Iris pigment epithelial cell (primary cell): ENCODE measurements at places on chromosomes 2 and 18.

DNA sequence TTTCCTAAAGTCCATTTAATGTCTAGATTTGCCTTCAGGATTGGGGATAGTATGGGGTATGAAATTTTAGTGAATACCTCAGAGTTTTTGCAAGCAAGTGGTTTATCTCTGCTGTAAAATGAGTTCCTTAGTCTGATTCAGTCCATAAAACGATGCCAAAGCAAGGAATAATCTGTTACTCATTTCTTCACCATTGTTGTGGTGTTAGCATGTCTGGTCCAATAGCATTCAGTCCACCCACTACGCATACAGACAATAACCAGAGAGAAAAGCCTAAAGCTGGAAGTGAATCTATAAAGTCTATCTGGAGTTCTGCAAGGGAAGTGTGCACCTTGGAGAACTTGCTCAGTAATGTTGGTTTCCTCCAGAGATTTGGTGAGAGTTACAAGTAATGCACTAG is 12.9 kb upstream of the DPP4 start:
- no peak for DNase-seq

DNA sequence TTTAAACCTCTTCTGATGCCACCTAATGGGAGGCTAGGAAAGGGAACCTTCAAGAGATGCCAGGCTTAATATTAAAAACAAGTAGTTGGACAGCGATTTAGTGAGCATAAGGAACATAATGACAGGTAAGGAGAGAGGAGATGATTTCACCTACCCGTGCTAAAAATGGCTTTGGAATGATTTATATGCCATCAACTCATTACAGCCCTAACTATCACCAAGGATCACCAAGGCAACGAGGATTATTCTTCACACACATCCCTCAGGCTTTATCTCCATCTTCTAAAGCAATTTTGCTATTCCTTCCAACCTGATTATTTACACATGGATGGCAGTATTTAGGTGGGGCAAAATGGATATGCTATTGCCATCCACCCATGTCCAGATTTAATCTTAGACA is 237.8 kb downstream of the DCC start:
- DNase-seq = no peak

DNA sequence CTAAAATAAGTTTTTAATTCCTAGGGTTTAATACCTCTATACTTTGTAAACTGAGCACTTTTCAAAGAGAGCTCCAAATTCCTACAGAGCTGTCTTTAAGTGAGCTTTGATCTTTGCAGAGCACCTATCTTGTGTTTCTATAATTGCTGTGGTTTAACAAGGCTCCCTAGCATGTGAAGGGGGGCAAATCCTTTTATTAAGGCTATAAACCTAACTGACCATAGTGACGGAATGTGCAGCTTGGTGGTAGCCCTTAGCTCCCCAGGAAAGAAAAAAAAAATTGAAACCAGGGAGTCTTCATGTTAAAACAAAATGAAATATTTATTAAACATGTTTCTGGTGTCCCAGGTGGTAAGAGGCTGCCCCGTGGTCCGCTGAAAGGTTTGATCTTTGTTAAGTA is 78.6 kb upstream of the ETAA1 start:
- DNase-seq = no peak

GRCh38 chr2:204738721-204739120 is 193.4 kb downstream of the PARD3B start:
- DNase-seq = no peak

- no peak for DNase-seq
These were observed 44.1 kb upstream of the SP5 start for GRCh38 chr2:170671079-170671478.

GRCh38 chr18:76496194-76496890 is 1.3 kb upstream of the ZNF516 start:
- peak; percentile 84 for DNase-seq

DNA sequence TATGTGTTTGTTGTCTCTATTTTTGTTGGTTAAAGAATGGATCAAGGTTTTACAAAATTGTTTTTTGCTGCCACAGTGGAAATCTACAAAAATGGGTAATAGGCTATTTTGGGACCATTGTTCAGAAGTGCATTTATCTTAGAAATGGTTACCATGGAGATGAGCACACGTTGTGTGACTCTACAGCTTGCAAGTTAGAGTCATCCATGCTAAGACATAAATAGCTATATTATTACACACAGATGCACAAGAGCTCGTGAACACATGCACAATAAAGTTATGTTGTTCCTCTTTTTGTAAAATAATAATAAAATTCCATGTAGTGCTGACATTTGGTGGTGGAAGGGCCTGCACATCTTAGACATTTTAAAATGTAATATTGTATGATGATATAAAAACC is 15.5 kb upstream of the DUSP19 start:
- DNase-seq = peak; percentile 35

GRCh38 chr2:102591491-102592045 is 27.8 kb upstream of the SLC9A2 start:
- DNase-seq = no peak

DNA sequence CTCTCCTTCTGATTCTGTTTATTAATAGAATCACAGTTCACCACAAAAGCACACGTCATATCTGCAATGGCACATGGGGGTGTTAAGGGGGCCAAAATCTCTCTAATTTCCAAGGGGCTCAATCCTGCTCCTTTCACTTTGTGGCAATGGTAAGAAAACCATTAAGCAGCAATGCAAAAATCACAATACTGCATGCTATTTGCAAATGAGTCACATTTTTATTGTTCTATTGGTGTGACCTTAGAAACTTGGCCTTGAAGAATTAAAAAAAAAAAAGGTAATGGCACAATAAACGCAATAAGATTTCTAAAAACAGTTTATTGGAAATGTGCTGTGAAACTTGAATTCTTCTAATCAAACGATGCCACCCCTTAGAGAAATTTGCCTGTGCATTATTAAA is 251.5 kb downstream of the ZNF521 start:
- DNase-seq = no peak

- DNase-seq = no peak
These were observed 36.2 kb downstream of the POU3F3 start for GRCh38 chr2:104889960-104890684.

DNA sequence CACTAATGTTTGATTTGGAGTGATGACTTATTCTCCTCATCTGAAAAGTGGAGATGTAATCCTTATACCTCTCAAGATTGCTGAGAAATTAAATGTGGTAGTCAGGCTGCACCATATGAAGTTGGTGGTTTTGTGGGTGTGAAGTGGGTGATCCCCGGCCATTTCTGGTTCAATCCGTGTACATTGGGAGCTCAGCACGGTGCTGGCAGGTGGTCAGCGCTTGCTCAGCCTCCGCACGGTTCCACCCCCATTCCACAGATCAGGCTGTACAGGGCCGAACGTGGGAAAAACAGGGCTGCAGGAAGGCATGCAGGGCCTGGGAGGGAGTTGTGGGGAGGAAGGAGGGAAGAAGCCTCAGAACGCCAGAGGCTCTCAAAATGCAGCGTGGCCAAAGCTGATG is 198.3 kb downstream of the INO80D start:
- DNase-seq = no peak

- no peak for DNase-seq
These were observed 564.7 kb upstream of the PIK3C3 start for GRCh38 chr18:41390309-41390708.

DNA sequence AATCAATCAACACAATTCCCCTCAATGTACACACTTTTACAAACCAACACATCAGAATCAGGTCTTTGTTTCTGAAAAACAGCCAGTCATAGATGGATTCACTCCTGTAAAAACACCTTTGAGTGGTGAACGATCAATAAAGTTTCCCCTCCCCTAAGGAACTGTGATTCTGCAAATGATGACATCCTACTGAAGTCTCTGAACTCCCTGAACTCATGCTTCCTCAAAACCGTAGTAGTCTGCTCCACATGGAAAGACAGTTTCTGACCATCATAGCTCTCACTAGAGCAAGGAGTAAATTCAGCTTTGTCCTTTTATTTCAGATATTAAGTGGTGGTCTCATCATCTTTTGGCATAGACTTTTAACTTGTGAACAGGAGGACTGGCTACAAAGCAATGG is 43.5 kb upstream of the ACTR3 start:
- no peak for DNase-seq

DNA sequence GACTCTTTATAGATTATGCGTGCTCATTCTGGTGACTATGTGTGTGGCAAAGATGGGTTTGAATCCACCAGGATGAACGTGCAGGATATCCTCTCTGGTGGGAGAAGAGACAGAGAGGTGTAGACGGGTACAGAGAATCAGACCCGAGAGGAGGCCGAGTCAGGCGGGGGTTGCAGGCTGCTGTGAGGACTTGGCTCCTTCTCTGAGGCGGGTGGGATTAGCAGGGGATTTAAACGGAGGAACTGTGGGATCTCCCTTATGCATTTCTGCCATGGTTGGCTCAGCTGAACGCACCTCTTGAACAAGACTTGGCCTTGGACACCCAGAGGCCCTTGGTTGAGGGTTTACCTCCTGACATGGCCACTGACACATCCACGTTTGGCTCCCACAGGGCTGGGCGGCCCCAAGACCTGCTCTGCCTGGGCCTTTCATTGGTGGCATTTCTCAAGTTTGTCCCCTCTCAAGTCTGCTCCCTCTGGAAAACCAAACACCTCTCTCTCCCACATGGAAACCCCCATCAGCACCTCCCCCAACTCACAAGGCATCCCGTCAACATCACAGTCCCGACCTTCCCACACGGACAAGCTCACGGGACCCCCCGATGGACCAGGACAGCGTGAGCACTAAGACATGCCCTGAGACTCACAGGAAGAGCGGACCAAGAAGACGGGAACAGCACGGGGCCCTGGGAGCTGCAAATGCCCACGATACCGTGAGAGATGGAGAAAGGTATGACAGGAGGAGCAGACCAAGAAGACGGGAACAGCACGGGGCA is 158.3 kb downstream of the RTP5 start:
- DNase-seq = no peak

GRCh38 chr2:66682476-66682875 is 247.6 kb downstream of the MEIS1 start:
- DNase-seq = no peak

DNA sequence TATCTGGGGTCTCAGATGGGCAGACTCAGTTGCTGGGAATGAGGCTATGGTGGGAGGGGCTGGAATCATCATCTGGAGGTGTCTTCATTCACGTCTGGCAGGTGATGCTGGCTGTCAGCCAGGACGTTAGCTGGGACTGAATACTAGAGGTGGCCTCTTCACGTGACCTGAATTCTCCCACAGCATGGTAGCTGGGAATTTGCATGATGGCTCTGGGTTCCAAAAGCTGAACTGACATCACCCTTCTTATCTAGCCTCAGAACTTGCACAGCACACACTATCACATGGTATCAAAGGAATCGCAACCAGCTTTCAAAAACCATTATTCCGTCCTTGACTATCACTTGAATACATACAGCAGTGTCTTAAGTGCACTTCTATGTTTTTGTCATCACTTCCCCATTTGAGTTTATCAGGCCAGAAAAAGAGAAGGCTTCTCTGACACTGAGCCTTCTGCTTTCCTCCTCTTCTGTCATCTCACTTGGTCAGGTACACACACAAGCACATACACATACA is 53.0 kb upstream of the LRP2 start:
- no peak for DNase-seq

- no peak for DNase-seq
These were observed 31.0 kb upstream of the CYBRD1 start for GRCh38 chr2:171491292-171491691.

- DNase-seq = no peak
These were observed 90.6 kb upstream of the HNMT start for GRCh38 chr2:137873536-137874244.
